LHCN-M2 (cell line): ENCODE measurements at places on chromosomes 16 and 17.

GRCh38 chr16:55828680-55829079, 4.2 kb downstream of the CES1 start:
- DNase-seq = no peak

DNA sequence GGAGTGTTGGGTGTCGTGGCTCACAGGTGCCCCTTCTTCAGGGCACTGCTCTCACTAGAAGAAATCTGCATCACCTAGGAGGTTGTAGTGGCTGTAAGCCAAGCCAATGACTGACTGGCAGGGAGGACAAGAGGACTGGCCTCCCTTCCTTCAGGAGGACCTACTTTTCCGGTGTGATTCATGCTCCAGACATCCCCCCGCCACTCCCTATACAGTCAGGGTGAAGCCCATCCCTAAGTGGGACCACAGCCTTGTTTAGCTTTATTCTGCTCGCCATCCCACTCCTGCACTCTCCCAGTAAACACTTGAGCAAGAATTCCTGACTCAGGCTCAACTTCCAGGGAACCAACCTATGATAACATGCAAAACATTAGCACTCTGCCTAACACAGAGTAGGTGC, 67.0 kb downstream of the PLCG2 start:
- no peak for DNase-seq

DNA sequence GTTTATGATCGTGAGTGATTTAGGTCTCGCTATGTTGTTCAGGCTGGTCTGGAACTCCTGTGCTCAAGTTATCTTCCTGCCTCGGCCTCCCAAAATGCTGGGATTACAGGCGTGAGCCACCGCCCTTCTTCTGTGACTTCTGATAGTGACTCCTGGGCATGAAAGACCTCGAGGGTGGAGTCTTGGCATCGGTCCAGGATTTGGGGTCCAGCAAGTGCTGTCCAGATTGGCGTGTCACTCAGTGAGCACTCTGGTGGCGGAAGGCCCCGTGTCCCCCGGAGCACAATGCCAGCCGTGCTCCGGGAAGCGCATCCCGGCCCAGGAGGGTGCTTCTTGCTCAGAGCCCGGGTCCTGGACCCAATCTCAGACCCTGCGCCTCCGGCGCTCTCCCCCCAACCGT, 6.8 kb downstream of the OR1F1 start:
- DNase-seq = no peak

- no peak for DNase-seq
Observed at GRCh38 chr17:5759501-5759925, 175.2 kb upstream of the NLRP1 start.

DNA sequence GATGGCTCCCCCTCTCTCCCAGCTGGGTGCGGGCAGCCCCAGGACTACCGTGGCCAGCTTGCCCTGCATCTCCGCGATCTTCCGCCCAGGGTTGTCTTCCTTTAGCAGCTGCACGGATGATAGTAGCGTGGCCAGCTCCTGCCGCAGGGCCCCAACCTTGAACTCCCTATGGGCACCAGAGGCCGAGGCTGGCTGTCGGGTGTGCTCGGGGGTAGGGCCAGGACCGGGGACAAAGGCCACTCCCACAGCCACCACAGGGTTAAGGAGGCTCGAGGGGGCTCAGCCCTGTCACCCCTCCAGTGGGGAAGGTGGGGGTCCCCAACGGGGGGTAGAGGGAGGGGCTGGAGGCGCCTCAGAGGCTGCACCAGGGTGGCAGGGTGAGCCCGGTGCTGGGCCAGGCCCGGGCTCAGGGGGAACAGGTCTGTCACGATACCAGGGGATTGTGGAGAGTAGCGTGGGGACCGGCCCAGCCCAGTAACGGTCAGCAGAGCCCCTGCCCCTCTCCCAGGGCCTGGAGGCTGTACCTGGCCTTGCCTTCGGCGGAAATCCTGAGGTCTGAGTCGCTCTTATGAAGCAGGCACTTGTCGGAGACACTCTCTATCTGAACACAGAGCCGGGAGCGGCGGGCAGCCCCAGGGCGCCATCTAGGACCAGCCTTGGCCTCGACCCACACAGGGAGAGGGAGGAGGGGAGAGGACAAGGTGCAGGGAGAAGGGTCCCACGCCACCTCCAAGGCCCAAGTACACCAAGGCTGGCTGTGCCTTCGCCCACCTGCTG, 5.2 kb downstream of the PERCC1 start:
- no peak for DNase-seq

DNA sequence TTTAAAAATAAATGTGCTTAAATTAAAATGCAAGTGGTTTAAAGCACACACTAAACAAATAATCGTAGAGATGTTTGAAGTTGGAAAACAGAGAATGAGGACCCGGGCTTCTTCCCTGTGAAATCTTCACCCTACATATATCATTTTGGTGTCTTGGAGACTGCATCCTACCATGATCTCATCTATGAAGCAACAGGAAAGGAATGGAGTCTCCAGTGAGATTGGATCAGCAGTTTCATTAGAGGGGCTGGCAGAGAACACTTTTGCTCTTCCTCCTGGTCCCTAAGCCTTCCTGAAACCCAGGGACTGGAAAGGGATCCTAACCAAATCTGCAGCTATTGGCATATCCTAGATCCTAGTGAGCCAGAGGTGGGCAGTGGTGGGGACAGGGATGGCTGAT, 85.0 kb downstream of the GRIN2A start:
- no peak for DNase-seq

GRCh38 chr17:34291721-34292348, 6.3 kb downstream of the CCL11 start:
- no peak for DNase-seq

DNA sequence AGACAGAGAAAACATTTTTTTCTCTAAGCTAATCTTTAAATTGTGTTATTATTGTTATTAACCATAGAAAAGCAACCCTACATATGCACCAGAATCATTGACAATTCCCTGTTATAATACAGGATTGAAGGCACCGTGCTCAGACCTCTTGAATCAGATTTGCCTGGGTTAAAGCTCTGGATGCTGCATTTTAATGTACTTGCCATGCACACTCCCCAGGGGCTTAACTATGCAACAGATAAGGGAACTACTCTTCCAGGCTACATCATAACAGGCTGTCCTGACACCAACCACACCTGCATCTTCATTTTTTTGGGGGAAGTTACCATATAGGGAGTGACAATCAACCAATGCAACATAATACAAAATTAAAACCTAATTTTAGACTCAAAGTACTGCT, 1187.6 kb upstream of the CDH8 start:
- DNase-seq = no peak

GRCh38 chr17:21551081-21551881, 141.0 kb upstream of the KCNJ18 start:
- DNase-seq = peak; percentile 75

GRCh38 chr16:85236818-85237150, 124.5 kb upstream of the CIBAR2 start:
- DNase-seq = peak; percentile 34

DNA sequence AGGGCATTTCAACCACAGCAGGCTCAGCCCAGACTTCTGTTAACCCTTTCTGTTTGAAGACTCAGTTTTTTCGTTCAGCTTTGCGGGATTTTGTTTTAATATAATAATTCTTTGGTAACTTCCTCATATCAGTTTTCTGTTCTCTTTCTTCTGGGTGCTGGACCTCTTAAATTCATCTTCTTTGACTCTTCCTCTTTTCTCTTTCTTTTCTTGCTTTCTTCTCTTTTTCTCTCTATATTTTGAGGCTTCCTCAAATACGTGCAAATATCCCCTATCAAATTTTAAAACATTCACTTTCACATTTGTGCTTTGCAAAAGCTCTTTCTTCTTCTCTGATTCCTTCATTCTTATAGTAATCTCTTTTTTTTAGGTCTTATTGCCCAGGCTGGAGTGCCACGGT, 136.3 kb downstream of the HS3ST3B1 start:
- no peak for DNase-seq
